Upper lobe of left lung (tissue), 6 donors: ENCODE measurements at places on chromosomes 4 and X. TPM values are rescaled to one million over a fixed set of nuclear protein-coding genes. Genes with fewer than 3 reads are reported as not detected.

DNA sequence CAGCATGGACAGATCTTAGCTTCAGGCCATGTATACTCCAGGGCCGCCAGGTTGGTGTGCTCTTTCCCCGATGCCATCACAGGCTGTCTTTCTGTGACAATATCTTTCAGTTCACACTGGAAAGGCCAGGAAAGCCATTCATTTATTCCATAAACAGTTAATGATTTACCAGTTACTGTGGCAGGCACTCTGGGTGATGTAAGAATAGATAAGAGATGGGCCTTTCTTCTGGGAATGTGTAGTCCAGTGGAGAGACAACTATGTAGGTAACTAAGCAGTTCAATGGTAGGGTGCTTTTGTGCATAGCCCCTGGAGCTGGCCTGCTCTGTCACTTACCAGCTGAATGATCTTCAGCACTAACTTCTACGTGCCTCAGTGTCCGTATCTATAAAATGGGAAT lies 46.3 kb upstream of the LEF1 start:
- DNase-seq: no peak

Gene SMARCAD1
- total RNA-seq: 17.6 TPM

Gene TRAM1L1
- 0.33 TPM for total RNA-seq

DNA sequence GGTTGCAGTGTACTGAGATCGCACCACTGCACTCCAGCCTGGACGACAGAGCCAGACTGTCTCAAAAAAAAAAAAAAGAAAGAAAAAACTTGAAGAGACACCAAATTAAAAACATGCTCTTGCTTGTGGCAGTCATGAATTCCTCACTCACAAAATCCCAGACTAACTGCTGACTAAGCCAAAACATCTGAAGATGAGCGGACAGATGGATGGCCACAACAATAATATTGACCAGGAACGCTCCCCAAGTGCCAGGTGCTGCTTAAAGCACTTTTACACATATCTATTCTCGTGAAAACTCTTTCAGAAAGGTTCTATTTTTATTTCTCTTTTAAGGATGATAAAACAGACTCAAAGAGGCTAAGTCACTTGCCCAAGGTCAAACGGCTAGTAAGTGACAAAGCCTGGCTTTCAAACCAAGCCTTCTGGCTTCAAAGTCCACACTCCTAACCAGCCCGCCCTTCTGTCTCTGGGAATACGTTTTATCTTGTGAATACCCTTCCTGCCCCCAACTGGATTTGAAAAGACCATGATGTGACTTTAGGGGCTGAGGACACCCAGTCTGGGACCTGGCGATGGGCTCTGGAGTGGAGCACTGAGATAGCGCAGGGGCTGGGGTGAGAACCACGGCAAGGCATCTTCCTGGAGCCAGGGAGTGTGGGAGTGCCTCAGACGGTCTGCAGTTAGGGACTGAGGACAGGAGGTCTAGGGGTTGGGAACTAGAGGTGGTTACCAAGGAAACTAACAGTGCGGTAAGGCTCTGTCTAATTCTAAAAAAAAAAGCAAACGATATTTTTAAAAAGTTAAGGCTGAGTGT lies 9.5 kb upstream of the CXCR3 start:
- DNase-seq: no peak

DNA sequence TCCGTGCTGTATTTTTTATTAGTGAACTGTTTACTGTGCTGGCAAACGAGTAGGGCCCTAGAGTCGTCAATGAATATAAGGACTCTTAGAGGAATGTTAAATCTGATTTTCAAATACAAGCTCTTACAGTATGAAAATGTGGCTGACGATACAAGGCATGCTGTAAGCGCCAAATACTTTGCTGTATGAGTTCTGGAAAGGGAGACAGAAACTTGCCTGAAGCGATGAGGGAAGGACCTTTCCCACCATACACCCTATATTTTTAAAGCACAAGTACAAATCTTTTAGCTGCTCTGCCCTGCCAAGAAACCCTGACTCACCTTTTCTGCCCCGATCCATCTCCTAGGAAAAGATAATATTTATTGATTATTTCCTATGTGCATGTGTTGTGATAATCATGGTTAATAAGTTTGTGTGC lies 15.7 kb upstream of the RUFY3 start:
- no peak for DNase-seq

Gene DMP1
- total RNA-seq: not detected

DNA sequence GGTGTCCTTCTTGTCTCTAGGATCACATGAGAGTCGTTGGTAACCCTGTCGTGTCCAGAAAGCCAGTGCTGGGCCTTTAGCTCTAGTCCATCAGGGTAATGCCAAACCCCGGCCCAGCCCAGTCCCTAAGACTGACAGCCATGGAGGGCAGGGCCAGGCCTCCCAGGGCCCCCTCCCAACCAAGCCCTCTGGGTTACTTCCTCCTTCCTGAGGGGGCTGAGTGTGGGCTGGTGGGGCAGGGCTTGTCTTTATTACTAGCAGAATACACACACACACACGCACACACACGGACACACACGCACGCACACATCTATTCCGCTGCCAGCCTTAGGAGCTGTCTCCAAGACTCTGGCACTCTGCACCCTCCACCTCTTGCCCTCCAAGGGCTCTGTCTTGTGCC lies 35.6 kb upstream of the CDKN2AIP start:
- DNase-seq: no peak

- no peak for DNase-seq
These were observed 9.7 kb upstream of the SH3KBP1 start for GRCh38 chrX:19897091-19897490.
